ENCODE measurements at places on chromosomes 16 and 17.

DNA sequence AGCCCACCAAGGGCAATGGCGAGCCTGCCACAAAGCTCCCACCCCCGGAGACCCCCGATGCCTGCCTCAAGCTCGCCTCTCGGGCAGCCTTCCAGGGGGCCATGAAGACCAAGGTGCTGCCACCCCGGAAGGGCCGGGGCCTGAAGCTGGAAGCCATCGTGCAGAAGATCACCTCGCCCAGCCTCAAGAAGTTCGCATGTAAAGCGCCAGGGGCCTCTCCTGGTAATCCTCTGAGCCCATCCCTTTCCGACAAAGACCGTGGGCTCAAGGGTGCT lies 40.1 kb downstream of the SREBF1 start:
- no peak for DNase-seq

DNA sequence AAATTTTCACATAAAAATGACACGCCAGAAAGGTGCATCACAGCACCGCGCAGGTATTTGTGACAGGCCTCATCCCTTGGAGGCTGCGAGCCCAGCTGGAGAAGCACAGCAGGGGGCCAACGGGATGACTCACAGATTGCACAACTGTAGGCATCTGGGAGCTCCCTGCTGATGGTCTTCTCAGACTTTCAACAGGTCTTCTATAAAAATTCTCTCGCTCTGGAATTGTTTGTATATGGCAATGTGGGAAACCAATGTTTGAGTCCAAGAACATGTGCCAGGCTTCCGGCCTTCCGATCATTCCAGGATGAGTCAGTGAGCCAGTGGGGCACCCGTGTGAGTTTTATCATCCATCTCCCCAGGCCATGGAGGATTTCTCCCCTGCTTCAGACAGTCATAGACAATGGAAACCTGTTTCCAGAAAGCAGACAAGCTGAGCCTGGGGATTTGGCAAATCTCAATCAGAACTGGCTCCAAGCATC lies 24.1 kb upstream of the ADORA2B start:
- peak; percentile 45 for DNase-seq

DNA sequence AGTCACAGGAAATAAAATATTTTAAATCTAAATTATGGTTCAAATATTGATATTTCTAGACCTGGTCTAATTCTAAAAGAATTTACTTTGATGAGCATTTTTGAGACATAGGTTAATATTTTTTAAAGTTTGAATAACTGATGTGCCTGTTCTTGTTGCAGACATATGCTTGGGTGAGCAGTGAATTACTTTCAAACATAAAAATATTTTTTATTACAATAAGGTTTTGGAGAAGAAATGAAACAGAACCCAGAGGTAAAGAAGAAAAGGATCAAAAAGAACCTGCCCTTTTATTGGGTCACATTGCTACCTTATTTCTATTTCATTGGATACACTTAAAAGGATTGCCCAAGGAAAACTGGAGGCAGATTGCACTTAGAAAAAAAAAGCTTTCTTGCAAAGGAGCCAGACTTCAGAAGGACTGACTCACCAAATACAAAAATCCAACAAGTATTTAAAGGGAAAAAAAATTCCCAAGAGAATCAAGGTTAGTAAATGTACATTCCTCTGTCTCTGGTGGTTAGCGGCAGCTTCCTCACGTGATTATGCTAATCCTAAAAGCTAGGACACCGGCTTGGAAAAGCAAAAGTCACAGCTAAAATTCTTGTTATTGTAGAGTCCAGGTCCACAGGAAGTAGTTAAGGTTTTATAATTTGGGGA lies 18.5 kb downstream of the ENPP7 start:
- no peak for DNase-seq

DNA sequence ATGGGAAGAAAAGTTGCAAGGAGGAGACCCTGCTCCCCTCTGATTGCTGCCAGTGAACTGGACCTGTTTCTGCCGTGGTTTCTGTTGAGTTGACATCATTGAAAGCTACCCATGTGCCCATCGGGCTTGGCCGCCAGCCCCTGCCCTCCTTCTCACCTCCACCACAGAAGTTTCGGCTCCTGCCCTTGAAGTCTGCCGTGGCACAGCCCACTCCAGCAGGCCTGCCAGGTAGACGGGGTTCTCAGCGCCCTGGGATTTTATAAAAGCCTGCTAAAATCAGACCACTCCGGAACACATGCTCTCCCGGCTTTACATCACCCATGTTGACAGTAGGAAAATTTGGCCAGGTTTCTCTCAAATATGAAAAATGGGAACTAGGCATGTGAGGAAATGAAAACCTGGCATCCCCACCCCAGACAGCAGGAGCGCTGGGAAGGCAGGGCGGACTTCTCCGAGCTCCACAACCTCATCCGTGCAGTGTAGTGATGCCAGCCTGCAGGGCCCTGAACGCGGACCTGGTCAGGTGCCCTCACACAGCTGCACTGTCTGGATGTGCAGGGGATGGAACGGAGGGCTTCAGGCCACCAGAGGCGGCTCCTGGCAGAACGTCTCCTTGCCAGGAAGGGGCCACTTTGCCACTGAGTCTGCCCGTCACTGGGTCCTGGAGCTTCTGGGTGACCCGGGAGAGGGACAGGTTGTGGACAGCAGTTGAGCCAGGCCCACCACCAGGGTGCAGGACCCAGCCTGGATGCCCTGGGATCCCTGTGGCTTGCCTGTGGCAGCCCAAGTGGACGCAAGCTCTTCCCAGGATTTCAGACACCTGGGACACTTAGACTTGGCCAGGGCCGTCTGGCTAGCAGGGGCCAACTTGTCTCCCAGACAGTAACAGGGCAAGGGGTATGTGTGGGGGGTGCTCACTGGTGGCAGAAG lies 6.9 kb upstream of the GSE1 start:
- DNase-seq = no peak

GRCh38 chr17:77145612-77146245 lies 5.0 kb downstream of the SEC14L1 start:
- peak; percentile 83 for DNase-seq

DNA sequence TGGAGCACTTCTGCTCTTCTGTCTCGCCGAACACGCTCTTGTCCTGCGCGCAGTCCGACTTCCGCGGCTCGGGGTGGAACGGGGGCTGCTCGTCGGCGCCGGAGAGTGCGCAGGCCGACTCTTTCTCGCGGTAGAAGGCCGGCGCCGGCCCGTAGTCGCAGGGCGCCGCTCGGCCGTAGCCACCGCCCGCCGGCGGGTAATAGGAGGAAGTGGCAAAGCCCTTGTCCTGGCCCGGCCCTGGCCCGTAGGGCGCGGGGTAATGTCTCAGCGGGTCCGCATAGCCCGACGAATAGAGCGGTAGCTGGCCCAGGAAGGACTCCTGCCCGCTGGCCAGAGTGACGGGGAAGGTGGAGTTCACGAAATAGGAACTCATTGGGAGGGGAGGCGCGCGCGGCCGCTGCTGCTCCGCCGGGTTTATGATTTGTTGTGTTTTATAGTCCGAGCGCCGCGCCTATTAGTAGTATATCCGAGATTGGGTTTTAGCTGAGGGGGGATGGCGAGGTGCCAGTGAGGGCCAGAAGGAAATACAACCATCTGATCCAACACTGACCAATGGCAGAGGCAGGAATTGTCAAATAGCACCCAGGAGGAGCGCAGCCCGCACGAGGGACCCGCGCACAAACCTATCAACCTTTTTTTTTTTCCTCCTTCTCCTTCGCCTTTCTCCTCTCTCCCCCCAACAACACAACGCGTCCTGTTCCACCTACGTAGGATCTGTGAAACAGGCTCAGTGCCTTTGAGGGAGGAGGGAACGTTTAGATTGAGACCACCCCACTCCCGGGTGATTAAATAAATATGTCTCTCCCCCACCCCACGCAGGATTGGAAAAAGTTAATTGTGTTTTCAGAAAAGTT lies 4.4 kb upstream of the HOXB5 start:
- DNase-seq = no peak

DNA sequence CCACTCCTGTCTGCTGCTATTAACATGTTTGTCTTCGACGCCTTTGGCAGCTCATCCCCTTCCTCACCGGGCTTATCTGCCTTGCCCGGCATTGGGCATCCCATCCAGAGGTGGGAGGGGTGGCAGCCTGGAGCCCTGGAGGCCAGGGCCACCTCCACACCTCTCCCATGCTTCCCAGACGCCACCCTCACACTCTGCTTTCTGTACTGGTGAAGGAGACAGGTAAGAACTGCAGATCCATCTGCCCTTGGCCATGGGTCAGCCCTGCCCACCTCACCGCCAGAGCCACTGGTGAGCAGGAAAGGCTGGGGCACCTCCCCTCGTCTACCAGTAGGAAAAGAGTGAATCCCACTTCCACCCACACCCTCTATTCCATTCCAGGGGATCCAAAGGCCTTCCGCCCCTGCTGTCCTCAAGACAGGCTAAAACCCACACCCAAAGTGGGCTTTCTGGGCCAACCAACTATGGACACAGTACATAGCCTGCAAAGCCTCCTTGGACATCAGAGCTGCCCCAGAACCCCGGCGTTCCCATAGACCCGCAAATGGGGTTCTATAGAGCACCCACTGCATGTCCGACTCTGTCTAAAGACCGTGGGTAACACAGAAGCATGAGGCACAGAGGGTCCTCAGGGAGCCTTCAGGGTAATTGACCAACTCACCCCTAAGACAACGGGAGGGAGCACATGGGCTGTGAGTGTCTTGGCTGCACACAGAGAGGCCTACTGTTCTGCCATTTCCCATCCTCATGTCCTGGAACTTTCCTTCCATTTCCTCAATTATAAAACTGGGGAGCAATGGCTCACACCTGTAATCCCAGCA lies 23.4 kb upstream of the RBFOX3 start:
- peak; percentile 45 for DNase-seq
